CD4-positive, alpha-beta T cell treated with Interleukin-15 for 4 hours (primary cell): ENCODE measurements at places on chromosomes 3 and 15.
A peak's percentile ranks its signal among the peaks of the same experiment; 100 is the strongest.

- peak; percentile 79 for DNase-seq
These were observed 28.5 kb upstream of the KCTD6 start for GRCh38 chr3:58463181-58463941.

- DNase-seq: no peak
These were observed 13.3 kb downstream of the ABHD2 start for GRCh38 chr15:89101302-89102193.

GRCh38 chr3:166243511-166243910, 406.3 kb upstream of the BCHE start:
- no peak for DNase-seq

GRCh38 chr3:172217877-172218276, 178.5 kb downstream of the FNDC3B start:
- no peak for DNase-seq

DNA sequence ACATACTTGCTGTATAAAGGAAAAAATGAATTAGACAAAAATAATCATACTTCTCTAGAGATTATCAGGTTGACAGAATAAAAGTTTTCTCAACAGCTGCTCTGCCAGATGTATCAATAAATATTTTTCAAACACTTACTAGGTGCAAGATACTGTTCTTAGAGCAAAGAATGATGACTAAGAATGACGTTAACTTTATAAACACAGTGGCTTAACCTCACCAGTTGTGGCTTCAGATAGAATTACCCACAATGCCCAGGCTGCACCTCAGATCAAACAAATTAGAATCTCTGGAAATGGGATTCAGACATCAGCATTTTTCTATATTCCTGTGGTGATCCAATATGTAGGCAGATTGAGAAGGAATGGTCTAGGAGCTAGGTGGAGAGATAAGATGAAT, 422.4 kb upstream of the ATP11B start:
- no peak for DNase-seq

DNA sequence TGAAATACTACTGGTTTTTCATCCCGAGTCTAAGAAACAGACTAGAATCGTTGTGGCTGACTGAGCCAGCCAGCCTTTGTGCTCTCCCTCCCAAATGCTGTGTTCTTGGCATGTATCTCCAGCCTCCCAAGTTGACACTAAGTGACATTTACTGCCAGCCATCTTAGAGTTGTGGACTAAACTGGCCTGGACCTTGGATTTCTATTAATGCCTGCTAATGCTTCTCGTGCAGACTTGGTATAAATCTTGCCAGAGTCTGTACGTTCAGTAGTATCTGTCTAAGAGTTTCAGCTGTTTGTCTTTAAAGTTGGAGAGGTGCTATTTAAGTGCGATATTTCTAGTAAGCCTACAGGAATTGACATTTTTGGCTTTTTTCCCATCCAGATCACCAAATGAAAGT, 166.6 kb upstream of the BHLHE40 start:
- DNase-seq: no peak

- no peak for DNase-seq
These were observed 4.3 kb downstream of the LRRFIP2 start for GRCh38 chr3:37170060-37170459.

GRCh38 chr3:128854475-128854874, 24.9 kb upstream of the ACAD9 start:
- no peak for DNase-seq

GRCh38 chr3:16740515-16740914, 135.3 kb upstream of the DAZL start:
- no peak for DNase-seq

GRCh38 chr3:159877924-159878323, 110.7 kb upstream of the IL12A start:
- DNase-seq: no peak

DNA sequence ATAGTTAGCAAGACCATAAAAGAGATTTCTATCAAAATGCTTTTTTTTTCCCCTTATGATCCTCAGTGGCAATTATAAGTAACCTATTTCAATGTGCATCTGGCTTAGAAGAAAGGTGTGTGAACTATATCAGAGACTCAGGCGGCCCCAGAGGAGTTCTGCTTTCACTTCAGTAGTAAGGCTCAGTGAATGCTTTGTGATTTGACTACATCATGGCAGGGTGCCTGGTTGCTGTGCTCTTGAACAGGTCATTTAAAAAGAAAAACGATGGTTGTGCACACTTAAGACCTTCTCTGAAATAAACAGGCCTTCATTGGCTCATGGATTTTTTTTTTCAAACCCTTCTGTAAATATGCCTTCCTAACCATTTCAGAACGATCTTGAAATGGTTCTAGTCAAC, 400.4 kb upstream of the RARB start:
- DNase-seq: no peak

GRCh38 chr3:183430325-183430957, 2.0 kb upstream of the MCF2L2 start:
- no peak for DNase-seq

GRCh38 chr3:71940486-71940885, 155.5 kb upstream of the PROK2 start:
- no peak for DNase-seq

GRCh38 chr15:39685999-39686613, 96.5 kb downstream of the FSIP1 start:
- peak; percentile 39 for DNase-seq

GRCh38 chr15:42608110-42608531, 32.7 kb downstream of the STARD9 start:
- peak; percentile 46 for DNase-seq

DNA sequence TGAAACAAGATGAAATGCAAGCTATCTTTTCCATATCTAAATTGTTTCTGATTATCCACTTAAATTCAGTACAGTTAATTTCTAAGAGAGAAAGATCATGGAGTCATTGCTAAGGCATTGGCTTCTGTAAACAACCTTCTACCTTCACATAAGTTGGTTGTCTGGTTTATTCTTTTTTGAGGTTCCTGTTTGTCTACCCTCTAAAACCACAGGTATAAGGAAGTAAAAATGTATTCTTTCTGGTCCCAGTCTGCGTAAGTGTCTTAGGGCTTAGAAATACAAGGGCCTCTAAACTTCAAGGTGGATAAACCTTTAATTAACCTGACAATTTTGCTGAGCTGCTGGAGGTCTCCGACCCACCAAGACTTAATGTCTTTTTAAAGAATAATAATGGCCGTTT, 3.6 kb upstream of the ATOSA start:
- peak; percentile 47 for DNase-seq

GRCh38 chr3:12894629-12895028, 53.3 kb upstream of the RPL32 start:
- DNase-seq: no peak

- no peak for DNase-seq
These were observed 150.7 kb downstream of the CADPS start for GRCh38 chr3:62724503-62724902.

DNA sequence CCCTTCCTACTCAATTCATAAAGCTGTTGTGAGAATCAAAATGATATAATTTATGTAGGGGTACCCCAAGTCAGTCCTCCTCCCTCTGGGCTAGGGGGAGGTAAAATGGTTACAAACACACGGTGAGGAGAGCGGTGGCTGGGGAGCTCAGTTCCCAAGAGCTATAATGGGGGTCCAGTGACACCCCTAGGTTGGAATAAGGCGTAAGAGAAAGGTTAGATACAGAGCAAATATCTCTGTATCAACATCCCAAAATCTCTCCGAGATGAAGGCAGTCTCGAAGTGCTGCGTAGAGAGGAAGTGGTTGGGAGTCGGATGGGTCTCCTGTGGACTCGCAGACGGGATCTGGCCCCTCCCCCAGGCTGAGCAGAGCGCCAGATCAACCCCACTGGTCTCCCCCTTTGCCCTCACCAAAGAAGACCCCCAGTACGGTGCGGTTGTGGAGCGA, 1.8 kb downstream of the DUOX2 start:
- DNase-seq: no peak

DNA sequence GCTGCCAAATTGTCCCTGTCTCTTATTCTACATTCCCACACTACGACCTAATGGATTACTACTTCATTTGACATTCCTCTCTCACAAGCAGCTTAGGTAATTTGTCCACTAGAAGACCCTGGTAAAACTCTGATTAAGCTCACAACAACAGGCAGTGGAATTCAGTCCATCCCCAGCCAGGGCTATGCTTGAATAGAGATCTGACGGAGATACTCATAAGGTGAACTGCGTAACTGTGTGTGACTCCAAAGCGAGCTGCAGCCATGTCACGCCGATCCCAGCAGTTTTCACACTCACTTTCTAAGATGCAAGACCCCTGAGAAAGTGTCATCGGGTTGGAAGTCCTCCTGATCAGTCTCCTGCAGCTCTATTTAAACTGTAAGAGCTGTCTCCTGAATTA, 25.7 kb upstream of the ROBO2 start:
- no peak for DNase-seq

DNA sequence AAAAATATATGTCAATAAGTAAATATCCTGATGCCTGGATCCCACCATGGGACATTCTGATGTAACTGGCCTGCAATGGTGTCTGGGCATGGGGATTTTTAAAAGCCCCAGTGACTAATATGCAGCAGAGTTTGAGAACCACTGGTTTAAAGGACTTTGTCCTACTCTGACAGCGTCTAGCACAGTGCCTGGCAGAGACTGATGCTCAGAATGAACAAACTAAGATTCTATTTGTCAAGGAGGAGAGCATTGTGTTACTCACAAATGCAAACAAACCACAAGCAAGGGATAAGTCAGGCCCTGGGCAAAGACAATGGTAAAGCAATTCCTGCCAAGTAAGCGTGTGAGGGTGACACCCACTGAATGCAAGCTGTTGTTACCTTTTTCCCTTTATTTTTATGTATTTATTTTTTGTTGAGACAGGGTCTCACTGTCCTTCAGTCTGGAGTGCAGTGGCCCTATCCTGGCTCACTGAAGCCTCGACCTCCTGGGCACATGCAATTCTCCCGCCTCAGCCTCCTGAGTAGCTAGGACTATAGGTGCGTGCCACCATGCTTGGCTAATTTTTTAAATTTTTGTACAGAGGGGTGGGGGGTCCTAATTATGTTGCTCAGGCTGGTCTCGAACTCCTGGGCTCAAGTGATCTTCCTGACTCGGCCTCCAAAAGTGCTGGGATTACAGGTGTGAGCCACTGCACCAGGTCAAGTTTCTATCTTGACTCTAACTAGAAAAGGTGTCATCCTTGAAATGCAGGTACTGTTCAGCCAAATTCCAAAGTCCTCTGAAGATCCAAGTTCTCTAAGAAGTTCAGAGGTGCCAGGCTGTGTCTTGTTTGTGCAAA, 909 bp upstream of the GPD1L start:
- no peak for DNase-seq

DNA sequence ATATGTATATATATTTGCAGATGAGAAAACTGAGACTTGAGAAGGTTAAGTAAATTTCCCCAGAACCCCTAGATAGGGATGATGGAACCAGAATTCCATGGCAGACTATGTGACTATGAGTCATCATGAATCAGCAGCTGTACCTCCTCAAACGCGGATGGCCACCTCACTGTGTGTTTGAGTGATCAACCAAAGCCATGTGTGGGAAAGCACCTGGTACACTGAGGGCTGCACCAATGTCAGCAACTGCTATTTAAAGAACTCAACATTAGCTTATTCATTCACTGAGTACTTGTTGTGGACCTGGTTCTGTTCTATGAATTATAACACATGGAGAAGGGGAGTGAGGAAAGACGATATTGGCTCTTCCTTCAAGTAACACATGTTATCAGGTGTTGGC, 377.0 kb downstream of the GAP43 start:
- DNase-seq: no peak

DNA sequence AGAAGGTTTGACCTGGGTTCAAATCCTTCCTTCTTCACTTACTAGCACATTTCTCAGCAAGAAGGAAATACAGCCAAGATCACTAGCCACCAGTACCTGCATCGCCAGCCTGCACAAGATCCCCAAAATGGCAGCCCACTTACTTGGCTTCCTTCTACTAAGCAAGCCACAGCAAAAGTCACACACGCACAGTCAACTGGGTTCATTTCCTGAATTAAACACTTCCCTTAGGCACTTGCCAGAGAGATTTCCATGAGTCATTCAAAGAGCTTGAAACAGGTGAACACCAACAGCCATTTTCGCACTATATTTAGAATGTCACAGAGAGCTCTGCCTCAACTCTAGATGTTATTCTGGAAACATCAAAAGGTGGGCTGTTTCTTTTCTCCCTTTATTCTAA, 42.6 kb downstream of the MGLL start:
- no peak for DNase-seq

GRCh38 chr3:147002721-147003120, 397.6 kb upstream of the PLSCR5 start:
- no peak for DNase-seq
